ENCODE measurements at places on chromosomes 1 and 21.

GRCh38 chr1:150576367-150576711 lies 3.1 kb downstream of the MCL1 start:
- no peak for DNase-seq

- no peak for DNase-seq
Observed at GRCh38 chr1:153550827-153551500, 1.9 kb upstream of the S100A3 start.

GRCh38 chr1:198416296-198416695 lies 124.2 kb downstream of the ATP6V1G3 start:
- no peak for DNase-seq

DNA sequence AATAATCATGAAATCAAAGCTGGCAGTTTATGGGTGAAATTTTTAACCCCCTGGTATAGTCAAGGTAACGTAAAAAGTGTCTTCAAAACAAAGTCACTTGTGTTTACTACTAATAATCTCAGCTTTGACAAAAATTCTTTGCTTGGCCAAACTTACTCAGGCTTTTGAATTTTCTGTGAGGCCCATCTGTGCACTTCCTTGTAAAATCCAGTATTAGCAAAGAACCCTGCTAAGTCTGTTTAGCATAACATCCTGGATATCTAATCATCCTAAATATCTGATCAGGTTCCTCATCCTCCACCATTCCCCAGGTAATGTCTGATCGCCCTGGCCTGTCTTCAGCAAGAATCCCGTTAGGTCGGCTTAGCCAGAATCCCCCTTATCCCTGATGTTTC lies 3.0 kb downstream of the LYST start:
- no peak for DNase-seq

- DNase-seq: peak; percentile 27
Observed at GRCh38 chr1:170461291-170461747, 70.6 kb upstream of the GORAB start.

- no peak for DNase-seq
Observed at GRCh38 chr21:21788591-21788990, 790.4 kb downstream of the NCAM2 start.

GRCh38 chr1:110601332-110601731 lies 4.8 kb downstream of the KCNA2 start:
- DNase-seq: no peak

GRCh38 chr1:240528591-240528990 lies 83.4 kb downstream of the GREM2 start:
- DNase-seq: no peak

DNA sequence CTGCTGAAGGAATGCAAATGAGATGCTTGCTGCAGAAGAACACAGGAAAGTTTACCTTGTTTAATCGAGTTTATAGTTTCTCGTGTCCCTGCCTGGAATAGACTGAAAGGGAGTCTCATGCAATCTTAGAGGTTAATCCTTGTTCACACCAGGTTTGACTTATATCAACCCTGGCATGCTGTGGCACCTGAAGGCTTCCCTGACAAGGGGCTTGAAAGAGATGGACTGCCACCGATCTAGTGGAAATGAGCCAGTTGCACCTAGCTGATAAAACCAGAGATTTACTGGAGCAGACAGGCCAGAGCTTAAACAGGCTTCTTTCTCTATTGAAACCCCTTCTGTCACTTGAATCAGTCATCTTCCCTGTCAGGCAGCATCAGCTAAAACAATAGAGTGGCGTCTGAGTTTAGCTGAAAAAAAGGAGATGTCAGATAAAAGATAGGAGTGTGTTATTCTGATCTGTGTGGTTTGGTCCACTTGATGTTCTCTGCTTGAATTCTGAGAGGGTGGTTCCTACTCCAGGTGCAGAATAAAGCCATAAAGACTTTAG lies 349.7 kb downstream of the RWDD3 start:
- no peak for DNase-seq

DNA sequence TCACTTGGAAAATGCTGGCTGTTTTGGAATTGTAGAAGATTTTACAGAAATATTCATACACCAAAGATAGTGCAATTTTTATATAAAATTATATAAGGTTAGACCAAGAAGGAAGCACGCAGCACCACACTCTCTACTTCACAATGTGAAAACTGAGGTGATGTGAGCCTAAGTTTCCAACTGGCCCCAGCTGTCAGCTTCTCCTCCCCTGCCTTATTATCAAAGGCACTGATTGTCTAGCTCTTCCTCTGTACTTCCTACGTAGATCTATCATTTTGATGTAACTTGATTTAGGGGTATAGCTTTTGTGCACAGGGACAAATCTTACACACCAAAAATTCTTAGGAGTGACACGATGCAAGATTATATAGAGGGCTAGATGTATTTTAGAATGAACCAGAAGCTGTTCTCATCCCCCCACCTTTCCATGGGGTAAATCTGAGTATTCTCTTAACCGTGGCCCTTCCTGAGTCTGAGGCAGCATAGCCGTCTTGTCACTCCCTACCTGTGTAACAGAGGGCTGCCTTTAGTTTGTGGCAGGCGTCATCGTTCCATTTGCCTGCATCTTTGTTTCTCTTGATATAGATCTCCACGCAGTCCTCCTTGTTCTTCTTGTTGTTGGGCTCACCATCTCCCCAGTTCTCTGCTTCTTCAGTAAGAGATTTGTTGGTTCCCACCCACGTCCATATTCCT lies 3.4 kb downstream of the SELL start:
- no peak for DNase-seq

- peak; percentile 75 for DNase-seq
Observed at GRCh38 chr1:15188678-15189077, 35.1 kb downstream of the TMEM51 start.

- no peak for DNase-seq
Observed at GRCh38 chr1:234570329-234571120, 39.5 kb downstream of the IRF2BP2 start.

DNA sequence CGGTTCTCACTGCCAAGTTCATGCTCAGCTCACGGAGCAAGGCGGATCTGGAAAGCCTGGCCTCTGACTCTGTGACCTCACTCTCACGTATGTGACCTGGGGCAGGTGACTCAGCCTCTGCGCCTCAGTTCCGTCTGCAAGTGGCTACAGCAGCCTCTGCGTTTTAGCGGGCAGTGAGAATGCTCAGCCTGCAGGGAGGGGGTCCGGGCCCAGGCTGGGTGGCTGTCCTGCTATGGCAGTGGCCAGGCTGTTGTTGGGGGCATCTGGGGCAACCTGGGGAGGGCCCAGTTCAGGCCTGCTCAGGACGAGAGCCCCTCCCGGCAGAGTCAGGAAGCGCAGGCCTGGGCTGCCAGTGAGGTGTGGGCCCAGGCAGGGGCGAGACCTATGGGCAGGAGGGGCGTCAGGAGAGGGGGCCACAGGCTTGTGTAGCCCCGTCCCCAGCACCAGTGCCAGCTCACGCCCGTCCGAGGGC lies 27.9 kb downstream of the ARHGEF16 start:
- no peak for DNase-seq

- no peak for DNase-seq
Observed at GRCh38 chr1:94069919-94070285, 51.0 kb downstream of the ABCA4 start.

DNA sequence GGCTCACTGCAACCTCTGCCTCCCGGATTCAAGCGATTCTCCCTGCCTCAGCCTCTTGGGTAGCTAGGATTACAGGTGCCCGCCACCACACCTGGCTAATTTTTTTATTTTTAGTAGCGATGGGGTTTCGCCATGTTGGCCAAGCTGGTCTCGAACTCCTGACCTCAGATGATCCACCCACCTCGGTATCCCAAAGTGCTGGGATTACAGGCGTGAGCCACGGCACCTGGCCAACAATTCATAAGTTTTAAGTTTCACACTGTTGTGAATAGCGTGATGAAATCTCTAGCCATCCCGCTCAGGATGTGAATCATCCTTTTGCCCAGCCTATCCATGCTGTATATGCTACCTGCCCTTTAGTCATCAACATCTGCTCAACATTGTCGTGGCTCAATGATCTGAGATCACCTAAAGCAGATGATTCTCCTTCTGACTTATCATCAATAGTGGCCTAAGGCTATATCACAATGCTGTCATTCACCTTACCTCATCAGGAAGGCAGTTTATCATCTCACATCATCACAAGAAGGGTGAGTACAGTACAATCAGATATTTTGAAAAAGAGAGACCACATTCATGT lies 2.6 kb downstream of the PFDN2 start:
- peak; percentile 84 for DNase-seq

- DNase-seq: no peak
Observed at GRCh38 chr1:97373000-97373399, 547.8 kb downstream of the DPYD start.

- peak; percentile 57 for DNase-seq
Observed at GRCh38 chr21:45977396-45977795, 4.2 kb upstream of the COL6A1 start.

DNA sequence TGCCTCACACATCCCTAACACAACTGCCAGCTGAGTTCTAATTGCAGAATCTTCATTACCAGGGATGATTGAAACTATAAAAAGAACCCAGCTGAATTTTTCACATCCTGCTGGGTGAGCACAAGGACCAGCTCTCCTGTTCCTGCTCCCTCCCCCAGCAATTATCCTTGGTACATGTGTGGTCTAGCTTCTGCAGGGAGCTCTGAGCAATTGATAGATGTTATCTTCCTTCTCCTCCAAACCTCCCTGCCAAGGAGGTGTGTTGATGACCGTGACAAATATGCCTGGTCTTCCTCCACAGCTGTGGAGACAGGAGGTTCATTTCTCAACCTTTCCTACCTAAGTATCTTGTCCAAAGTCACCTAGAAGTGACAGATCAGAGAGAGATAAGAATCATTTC lies 65.3 kb upstream of the MAN1A2 start:
- no peak for DNase-seq

GRCh38 chr1:169812131-169812530 lies 17.4 kb upstream of the METTL18 start:
- DNase-seq: no peak

- no peak for DNase-seq
Observed at GRCh38 chr21:40765811-40766210, 81.1 kb downstream of the DSCAM start.

DNA sequence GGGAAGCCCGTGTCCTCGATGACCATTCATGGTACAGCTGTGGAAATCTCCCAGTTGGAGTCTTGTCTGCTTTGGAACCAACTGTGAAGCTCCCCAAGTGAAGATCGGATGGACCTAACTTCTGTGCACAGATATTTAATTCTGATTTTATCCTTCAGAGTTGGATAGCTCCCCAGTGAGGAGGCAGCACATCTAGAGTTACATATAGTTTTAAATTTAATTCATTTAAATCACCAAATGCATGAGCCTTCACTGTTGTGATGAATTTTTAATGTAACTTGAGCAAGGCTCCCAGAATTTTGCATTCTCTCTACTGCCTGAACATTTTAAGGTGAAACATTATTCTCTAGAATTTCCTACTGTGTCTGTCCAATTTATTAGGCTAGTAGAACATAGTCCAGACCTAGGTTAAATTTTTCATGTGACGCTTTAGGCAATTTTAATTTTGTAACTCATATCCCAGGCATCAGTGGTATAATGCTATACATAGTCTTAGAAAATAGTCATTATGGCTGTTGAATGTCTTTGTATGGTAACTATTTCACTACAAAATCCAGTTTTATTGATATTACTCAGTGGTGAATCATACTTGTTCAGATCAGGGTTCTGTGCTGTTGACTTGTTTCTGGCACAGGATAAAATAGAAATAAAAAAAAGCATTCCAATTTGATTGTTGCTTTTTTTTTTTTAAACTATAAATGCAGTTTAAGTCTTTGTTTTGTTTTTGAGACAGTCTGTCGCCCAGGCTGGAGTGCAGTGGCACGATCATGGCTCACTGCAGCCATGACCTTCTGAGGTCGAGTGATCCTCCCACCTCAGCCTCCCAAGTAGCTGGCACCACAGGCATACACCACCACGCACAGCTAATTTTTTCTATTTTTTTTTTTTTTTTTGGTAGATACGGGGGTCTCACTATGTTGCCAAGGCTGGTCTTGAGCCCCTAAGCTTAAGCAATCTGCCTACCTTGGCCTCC lies 66.9 kb downstream of the PRDM2 start:
- DNase-seq: no peak

DNA sequence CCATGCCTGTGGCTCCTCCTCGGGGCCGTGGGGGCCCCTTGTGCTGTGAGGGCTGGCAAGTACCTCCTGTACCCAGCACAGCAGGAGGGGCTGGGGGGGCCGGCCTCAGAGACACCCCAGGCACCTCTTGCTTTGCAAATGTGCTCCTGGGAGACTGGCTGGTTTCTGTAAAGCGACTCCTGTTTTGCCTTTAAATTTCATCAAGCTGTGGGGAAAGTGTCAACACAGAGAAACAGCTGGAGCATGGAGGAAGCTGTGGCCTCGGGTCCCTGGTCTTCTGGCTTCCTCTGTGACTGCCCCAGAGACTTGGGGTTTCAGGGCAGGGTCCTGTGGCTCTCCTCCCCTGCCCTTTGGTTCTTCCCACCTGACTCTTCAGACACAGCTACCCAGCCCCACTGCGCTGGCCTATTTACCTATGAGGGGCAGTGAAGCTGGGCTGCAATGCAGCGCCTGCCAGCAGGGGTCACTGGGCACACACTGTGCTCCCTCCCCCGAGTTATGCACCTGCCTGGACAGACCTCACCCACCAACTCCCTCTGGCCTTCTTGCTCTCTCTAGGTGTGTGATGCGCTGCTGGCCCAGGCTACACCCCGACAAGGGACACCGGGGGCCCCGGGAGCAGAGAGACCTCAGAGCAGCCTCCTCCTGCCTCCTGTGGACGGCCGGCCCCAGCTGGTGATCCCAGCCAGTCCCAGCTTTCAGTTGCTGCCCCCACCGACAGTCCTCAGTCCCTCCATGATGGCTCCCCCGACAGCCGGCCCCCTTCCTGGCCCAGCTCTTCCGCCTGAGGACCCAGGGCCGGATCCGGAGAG lies 17.6 kb upstream of the PEX10 start:
- no peak for DNase-seq
